ENCODE measurements at places on chromosomes 12 and 14. TPM values are rescaled to one million over a fixed set of nuclear protein-coding genes. Genes with fewer than 3 reads are reported as not detected.
A peak's percentile ranks its signal among the peaks of the same experiment; 100 is the strongest.

PMCH gene
- total RNA-seq = 1.6 TPM

DNA sequence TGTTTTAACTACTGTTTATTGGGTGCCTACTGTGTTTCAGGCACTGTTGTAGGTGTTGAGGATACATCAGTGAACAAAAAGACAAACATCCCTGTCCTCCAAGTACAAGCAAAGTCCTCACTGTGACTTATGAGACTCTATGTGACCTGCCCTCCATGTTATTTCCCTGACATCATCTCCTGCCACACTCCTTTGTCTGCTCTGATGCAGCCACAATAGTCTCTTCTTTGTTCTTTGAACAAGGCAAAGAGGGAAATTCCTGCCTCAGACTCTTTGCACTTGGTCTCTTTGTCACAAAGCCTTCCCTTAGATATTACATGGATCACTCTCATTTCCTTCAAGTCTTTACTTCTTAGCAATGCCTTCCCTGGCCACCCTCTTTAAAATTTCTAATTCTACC is 240.1 kb upstream of the SRRM4 start:
- no peak for DNase-seq

GRCh38 chr12:107379852-107380567 is 286.7 kb upstream of the CRY1 start:
- no peak for DNase-seq

SLC6A13 gene
- total RNA-seq = 0.49 TPM

DNA sequence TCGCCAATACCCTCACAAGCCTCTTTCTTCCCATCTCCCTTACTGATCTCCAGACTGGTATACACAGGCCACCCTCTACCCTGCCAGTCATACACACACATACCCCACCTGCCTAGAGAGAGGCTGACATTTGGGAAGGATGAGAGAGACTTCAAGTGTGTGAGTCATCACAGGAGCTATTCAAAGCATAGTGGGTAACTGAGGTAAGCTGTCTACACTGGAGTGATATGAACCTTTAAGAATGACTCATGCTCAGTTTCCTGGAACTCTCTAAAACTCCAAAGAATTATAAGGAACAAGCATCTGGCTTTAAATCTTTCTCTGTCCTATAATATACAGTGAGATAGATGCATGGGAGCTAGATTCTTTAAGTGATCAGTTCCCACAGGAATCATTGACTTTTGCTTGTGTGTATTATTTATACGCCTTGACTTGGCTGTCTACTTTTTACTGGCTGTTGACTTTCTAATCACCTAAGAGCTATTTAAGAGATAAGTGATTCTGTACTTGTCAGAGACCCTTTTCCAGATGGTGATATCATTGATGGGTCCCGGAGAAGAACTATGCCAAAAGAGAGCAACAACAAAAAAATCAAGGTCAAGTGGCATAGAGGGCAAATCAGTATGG is 5.8 kb downstream of the IGF1 start:
- no peak for DNase-seq

DNA sequence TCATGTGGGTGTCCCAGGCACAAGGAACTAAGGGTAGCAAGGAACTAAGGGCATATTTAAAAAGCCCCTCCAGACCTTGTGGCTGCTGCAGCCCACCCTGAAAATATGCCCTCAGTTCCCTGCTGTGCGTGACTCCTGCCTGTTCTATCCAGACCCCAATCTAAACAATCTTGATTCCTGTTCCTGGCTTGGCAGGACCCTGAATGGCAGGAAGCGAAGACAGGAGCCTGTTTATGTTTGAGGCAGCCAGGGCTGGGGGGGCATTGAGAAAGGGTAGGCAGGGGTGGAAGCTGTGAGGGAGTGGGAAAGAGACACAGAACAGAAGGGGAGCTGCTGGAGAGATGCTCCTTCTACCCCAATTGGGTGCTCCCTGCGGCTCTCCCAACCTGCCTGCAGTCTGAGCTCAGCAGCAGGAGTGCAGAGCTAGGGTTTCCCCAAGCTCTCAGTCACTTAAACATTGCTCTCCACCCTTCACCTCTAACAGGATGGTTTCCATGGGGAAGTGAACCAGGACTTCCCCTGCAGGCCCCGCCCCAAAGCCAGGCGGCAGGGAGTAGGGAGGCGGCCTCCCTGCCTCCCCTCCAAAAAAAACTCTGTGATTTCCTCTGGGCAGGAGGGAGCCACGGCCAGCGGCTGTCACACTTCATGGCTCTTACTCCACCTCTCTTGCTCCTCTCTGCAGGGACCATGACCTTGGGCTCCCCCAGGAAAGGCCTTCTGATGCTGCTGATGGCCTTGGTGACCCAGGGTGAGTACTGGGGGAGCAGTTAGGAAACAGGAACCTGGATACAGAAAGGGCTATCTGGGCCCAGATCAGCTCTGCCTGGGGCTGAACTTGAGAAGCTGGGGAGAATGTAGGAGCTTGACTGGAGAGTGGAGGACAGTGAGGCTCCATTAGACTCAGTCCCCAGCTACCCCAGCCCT is 4.7 kb downstream of the ACVRL1 start:
- no peak for DNase-seq

DNA sequence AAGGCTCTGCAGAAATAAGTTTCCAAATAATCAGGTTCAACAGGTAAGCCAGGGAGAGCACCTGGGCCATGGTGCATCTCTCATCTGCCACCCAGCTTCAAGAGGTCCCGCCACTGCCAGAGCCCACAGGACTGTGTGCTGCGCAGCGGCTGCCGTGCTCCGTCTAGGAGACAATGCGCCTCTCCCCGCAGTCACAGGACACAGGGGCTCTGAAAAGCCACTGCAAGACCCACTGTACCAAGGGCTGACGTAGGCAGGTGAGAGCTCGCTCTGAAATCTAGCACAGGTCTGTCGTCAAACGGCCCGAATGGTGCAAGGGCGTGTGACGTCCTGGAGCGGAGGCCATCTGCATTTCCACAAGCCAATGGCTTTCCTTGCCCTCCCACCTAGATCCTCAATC is 201.1 kb downstream of the CALM1 start:
- no peak for DNase-seq

GRCh38 chr12:96416033-96416799 is 16.0 kb upstream of the CDK17 start:
- no peak for DNase-seq

TBC1D30 gene
- total RNA-seq = 0.12 TPM

DNA sequence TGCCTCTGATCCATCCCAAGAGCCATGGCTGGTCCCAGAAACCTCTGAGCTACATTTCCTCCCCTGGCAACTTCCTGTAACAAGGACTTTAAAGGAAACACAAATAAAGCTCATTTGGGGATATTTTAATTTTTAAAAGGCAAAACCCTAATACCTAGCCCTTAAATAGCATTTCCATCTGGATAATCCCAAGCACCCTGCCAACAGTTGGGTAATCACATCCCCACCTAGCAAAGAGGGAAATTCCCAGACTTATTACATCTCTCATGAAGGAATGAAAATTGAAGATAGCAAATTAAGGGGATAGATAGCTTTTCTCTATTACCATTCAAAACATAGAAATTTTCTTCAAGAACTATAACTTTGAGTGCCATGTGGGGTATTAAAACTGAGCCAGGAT is 213.7 kb upstream of the BMP4 start:
- DNase-seq = no peak

- no peak for DNase-seq
Measured at GRCh38 chr14:65074449-65075150, 27.7 kb downstream of the MAX start.

DNA sequence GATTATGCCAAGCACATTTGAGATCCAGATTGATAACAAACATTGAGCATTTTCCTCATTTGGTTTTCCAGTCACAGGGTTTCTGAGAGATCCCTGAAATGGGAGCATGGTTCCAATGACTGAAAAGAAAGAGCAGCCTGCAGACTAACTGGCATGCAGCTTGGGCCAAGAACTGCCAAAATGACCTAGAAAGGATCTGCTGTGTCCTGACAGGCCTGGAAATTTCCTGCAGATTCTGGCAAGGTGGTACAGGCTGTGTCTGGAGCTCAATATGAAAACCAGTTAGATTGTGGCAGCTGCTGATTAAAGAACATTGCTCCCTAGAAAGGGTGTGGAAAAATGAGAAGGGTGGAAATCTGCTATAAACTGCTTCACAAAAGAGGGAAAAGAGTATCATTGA is 417.3 kb downstream of the IPO8 start:
- DNase-seq = no peak

GRCh38 chr14:41957459-41957858 is 350.8 kb downstream of the LRFN5 start:
- no peak for DNase-seq

GRCh38 chr12:54719691-54720090 is 71.5 kb upstream of the DCD start:
- no peak for DNase-seq

DNA sequence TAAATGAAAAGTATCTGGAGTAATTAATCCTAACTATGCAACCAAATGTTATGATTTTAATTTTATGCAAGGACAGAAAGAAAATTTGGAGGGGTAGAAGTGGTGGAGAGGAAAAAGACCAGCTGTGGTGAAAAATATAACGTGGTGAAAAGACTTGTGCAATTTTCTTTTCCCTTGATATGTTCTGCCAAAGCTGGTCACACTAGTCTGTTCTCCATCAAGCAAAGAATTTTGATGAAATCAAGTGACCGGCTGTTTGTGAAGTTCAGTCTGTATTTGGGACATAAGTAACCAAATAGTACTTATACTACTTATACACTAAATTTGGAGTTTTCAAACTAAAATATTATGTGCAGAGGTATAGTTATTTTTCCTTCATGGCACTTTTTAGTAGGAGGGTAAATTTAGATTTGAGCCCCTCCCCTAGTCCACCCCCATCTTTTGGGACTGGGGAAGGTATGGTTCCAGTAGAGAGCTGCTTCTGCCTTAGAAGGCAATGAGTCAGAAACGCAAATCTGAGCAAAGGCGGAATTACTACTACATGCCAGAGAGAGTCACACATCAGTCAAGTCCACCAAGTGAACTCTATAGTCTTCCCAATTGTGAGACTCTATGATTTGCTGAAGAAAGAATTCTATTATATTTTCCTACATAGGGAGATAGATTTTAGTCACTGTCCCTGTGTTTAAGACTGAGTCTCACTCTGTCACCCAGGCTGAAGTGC is 229.7 kb downstream of the SLC25A21 start:
- DNase-seq = no peak

- DNase-seq = peak; percentile 85
Measured at GRCh38 chr12:46370792-46371717, 1.5 kb downstream of the SLC38A2 start.

GRCh38 chr12:53179687-53180219 is 769 bp upstream of the ZNF740 start:
- no peak for DNase-seq

DNA sequence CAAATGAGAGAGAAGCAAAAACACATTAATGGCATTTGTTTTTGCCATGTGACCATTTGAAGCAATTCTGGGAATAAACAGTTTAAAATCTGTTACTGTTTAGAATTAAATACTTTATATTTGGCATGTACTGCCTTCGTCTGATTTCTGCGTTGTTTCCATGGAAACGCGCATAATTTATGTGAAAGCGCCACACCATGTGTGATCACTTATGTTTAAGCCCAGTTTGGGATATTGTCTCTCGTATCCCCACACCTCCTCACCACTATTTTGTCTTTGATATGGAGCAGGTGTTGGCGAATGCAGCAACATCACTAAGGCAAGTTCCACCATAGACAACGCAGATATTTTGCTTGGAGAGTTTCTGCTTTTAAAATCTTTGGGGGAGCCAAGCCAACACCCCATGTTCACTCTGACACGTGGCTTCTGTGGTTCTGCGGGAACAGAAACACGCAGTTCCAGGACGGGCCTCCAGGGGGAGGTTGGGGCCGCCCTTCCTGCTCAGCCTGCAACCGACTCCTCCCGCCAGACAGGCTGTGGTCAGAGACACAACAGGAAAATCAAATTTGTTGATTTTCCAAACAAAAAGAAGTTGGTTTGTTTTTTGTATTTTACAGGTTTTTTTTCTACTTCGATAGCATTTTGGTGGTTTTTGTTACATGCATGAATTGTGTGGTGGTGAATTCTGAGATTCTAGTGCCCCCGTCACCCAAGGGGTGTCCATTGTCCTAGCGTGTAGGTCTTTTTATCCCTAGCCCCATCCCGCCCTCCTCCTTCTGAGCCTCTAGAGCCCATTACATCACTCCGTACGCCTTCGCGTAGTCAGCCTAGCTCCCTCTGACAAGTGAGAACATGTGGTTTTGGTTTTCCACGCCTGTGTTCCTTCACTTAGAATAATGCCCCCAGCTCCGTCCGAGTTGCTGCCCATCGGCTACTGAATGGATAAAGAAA is 101.9 kb upstream of the SFSWAP start:
- peak; percentile 30 for DNase-seq

DNA sequence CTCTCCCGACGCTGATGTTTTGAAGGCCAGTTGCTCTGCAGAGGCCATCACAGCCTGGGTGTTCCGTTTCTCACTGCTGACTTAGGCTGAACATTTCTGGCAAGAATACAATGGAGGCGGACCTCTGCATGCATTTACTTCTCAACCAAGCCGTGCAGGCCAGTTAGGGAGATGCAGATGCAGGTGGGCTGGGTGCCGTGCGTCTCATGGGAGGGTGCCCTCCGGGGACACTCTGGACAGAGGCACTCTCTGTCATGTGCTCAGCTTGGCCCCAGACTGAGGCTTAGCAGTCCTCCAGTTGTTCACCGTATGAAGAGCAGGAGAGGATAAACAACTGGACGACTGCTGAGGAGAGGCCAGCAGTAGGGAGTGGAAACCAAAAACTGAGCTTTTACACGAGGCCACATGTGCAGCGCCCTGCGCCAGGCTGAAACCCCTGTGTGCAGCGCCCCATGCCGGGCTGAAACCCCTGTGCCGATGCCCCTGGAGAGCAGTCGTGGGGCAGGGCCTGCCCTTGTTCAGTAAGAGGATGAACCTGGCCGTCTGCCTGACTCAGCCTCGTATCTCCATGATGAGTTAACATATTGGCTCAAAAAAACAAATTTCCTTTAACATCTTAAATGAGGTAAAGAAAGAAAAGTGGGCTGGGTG is 32.3 kb downstream of the DDX51 start:
- DNase-seq = no peak

KRT83 gene
- total RNA-seq = not detected

DNA sequence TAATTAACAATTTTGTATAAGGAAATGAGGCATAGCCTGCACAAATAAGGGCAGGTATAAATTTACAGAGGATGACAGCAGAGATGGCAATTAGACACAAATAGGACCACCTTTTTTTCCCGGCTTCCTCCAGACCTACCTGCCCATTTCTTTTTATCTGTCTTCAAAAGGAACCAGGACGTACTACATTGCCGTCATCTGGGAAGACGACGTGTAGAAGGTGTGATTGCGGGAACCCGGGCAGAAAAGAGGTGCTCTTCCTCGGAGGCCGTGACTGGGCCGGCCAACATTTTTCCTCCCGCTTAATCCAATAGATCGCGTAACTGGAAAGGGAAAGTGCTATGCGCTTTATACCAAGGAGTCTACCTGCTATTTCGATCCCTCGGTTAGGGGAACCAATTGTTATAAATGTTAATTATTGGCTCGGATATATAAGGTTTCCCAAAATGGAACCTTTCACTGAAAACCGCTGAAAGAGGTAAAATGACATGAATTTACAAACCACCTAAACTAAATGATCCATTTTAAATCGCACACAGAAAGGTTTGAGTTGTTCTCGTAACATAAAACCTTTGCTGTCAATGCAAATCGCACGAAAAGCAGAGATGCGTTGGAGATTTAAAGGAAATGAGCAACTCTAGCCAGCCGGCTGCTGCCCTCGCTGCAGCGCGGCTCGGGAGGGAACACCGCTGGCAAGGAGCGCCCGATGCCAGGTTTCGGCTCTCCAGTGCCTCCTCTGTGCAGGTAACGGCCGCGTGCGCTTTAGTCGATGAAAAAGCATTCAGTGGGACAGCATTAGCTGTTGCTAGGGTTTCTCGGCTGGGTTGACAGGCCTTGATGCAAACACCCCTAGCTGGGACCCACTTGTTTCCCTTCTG is 2.8 kb upstream of the SIX1 start:
- no peak for DNase-seq

PRPH gene
- not detected for total RNA-seq

- DNase-seq = no peak
Measured at GRCh38 chr12:130158754-130159059, 3.6 kb upstream of the FZD10 start.

All from CD4-positive, CD25-positive, alpha-beta regulatory T cell (primary cell).